CD4-positive, alpha-beta T cell treated with Interleukin-12 subunit alpha and Interleukin-12 subunit beta, for 1 hour (primary cell): ENCODE measurements at places on chromosomes 3 and 15.
A peak's percentile ranks its signal among the peaks of the same experiment; 100 is the strongest.

- no peak for DNase-seq
These were observed 9.5 kb downstream of the TYRO3 start for GRCh38 chr15:41568350-41569017.

GRCh38 chr15:61762676-61763075, 297.6 kb downstream of the VPS13C start:
- no peak for DNase-seq

GRCh38 chr3:183094711-183095110, 4.6 kb downstream of the MCCC1 start:
- DNase-seq, result no peak

DNA sequence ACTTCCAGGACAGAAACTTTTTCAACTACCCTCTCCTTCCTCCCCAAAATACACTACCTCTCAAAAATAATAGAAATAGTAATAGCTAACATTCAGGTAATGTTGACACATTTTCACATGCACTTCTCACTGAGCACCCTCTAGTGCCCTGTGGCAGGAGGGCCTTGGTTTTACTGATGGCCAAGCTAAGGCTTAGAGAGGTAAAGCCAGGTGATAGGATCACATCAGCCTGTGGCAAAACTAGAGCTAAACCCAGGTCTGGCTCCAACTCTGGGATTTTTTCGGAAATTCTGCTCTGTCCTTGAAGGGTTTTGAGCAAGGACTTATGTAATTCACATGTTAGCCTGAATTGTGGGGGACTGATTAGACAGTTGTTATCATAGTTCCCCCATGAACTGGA, 922 bp upstream of the TAMM41 start:
- DNase-seq, result peak; percentile 20

- DNase-seq, result no peak
These were observed 26.5 kb upstream of the AADACL2 start for GRCh38 chr3:151707216-151707615.

DNA sequence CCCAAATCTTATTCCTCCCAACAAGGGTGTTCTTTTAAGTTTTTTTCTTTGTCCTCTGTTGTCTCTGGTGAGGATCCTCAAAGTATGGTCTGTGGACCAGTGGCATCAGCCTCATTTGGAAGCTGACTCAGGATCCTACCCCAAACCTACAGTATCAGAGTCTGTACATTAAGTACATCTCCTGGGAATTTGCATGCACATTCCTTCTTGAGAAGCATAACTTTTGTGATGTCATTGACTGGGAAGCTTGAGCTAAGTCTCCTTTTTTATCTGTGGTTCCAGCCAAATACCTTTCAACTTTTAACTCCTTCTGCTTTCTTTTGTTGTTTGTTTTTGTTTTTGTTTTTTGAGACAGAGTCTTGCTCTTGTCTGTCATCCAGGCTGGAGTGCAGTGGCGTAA, 40.5 kb downstream of the ARMC8 start:
- DNase-seq, result no peak

GRCh38 chr15:68618908-68619698, 40.3 kb downstream of the CORO2B start:
- no peak for DNase-seq

DNA sequence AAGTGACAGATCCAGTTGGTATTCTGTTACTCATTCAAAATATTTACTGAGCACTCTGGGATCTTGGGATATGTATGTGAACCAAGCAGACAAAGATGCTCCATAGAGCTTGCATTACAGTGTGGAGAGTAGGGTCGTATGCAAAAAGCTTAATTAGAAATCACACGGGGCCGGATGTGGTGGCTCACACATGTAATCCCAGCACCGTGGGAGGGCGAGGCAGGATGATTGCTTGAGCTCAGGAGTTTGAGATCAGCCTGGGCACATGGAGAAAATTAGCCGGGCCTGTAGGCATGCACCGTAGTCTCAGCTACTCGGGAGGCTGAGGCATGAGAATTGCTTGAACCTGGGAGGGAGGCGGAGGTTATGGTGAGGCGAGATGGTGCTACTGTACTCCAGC, 68.7 kb upstream of the MB21D2 start:
- no peak for DNase-seq

- DNase-seq, result peak; percentile 17
These were observed 119.9 kb downstream of the LMLN start for GRCh38 chr3:198079771-198080520.

DNA sequence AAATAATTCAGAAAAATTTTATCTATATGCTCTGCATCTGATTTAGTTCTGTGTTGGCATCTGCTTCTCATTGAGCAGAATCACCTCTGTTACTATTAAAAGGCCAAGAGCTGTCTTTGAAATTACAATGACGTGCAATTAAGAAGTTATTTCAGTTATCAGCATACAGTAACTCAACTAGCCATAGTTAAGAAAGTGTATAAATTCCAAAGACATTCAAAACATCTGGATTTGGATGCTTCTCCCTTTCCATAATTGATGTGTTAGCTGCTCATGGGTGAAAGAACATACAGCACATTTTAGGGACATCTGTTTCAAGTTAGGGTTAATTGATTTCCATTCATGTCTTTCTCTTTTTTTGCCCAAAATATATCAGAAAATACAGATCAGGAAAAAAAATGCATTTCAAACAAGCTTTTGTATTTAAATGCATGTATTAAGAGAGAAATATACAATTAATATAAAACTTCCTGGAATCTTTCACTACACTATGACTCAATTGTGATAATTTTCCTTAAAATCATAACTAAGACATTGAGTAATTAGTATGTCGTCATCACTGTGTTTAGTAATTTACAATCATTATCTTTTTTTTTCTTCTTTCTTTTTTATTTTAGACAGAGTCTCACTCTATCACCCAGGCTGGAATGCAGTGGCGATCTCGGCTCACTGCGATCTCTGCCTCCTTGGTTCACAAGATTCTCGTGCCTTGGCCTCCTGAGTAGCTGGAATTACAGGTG, 82.7 kb upstream of the MBNL1 start:
- DNase-seq, result no peak

DNA sequence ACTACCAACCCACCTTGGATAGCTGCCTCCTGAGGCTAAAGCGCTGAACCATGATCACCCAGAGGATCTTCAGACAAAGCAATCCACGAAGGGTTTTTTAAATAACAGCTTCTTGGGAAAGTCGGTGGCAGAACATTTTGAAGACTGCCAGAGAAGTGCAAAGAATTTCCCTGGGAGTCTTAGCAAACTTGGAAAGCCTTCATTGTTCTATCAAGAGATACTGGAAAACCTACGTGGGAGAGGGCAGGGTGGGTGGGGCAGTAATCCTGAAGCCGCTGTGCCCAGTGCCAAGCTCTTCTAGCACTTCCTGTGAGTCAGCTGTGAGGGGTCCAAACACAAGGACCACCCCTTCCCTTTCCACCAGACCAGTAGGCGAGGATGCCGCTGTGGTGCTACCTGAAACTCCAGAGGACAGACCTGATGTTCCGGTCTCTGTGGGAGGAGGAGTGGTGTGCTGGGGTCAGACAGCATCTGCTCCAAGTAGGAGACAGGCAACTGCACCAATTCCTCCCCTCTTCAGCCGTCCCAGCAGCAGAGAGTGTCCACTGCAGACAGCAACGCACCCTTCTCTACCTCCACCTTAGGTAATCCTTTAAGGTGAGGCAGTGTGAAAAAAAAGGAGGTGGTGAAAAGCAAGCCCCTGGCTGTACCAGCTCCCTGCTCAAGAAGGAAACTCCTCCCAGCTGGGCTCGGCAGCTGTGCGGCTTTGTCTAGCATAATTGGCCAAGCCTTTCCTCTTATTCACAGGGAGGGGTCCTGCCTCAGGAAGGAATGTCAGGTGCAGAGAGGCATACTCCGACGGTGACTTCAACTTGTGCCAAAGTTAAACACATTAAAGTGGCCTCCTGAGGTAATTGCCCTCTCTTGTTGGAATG, 99.0 kb downstream of the TMCC1 start:
- no peak for DNase-seq

DNA sequence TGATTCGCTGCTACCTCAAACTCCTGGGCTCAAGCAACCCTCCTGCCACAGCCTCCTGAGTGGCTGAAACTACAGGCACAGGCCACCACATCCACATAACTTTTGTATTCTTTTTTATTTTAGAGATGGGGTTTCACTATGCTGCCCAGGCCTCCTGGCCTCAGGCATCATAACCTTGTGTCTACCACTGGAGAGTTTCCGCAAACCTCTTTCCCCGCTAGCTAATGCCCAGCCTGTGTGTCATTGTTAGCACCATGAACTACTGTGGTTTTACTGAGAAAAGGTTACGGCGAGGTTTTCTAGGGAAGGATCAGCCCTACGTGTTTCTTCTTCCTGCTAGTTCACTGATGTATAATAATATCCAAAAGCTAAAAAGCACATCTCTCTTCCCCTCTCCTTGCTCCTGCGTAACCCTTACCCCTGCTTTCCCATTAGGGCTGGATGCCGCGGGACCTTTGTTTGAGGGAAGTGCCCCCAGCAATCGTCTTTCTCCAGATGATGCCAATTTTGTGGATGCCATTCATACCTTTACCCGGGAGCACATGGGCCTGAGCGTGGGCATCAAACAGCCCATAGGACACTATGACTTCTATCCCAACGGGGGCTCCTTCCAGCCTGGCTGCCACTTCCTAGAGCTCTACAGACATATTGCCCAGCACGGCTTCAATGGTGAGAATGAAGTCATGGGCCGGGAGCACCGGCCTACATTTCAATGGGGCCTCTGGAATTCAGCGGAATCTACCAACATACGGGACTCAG, 113.7 kb downstream of the LIPC start:
- peak; percentile 24 for DNase-seq

GRCh38 chr3:30915782-30916181, 21.3 kb upstream of the GADL1 start:
- DNase-seq, result no peak

DNA sequence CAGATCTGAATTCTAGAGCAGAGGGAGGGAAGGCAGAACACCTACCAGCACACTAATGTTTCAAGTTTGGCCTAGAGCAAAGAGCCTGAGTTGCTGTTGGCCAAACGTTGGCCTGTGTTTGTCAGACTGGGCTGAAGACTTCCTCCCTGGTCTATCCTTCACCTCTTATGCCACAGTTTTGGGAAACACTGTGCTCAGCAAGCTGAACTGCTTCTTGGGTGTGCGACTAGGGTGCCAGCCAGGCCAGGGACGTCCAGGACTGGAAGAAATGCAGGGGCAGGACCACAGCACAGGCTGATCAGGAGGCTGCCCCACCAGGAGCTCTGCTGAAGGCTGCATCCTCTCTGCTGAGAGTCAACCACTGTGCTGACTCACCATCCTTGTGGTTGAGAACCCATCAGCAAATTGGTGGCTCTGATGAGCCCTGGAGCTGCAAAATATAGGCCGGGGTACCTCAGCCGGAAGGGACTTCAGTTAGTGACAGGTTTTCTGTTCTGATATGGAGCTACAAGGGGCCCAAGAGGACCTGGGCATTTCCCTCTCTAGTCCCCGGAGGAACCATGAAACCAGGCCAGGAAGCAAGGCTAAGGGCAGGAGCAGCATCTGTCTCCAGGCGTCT, 131.6 kb upstream of the RASGRP1 start:
- DNase-seq, result peak; percentile 71

DNA sequence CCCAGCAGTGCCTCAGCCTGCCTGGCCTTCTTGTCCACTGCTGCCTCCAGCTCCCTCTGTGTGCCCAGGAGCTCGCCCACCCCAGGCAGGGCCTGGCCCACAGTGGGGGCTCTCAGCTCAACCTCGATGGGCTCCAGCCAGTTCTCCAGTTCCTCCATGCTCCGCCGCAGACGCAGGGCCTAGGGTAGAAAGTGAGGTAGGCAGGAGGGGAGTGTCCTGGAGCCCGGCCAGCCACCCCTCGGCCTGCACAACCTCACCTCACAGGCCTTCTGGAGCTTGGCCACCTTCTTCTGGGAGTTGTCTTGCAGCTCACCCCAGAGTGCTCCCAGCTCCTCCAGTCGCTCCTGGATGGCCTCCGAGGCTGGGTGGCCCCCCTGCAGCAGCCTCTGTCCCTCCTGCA, 18.7 kb downstream of the PLA2G4B start:
- no peak for DNase-seq

- peak; percentile 35 for DNase-seq
These were observed 92.7 kb downstream of the LRRC28 start for GRCh38 chr15:99343881-99344551.

- no peak for DNase-seq
These were observed 46.7 kb upstream of the RAP2B start for GRCh38 chr3:153115326-153115725.
